NAMALWA (cell line): ENCODE measurements at places on chromosomes 4 and X.

DNA sequence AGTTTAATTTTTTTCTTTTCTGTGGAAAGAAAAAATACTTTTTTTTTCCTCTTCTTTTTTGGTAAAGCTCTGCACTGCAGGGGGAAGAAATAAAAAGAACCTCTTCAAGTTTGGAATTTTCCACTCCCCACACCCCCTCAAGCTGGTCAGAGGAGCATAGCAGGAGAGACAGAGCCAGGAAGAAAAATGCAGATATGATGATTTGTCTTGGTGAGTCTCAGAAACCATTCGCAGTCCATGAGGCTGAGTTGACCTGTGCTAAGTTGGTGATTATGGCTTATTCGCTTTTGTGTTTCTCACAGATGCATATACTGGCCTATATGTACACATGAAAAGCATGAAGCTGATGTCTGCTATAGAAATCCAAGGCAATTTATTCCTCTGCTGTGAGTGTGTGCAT lies 205.9 kb downstream of the LDB2 start:
- no peak for DNase-seq

DNA sequence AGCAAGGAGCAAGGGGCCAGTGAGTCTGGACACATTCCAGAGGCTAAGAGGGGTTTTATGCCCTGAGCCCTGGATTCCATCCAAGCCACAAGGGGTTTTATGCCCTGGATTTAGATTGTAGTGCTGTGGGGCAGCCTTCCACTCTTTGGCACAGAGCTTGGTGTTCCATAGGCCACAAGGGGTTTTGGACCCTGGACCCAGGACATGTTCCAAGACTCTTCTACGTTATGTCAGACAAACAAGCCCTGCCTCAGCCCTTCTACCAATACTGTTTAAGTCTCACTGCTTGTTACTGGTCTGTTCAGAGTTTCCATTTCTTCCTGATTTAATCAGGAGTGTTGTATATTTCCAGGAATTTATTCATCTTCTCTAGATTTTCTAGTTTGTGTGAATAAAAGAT lies 12.8 kb upstream of the SCARB2 start:
- no peak for DNase-seq

DNA sequence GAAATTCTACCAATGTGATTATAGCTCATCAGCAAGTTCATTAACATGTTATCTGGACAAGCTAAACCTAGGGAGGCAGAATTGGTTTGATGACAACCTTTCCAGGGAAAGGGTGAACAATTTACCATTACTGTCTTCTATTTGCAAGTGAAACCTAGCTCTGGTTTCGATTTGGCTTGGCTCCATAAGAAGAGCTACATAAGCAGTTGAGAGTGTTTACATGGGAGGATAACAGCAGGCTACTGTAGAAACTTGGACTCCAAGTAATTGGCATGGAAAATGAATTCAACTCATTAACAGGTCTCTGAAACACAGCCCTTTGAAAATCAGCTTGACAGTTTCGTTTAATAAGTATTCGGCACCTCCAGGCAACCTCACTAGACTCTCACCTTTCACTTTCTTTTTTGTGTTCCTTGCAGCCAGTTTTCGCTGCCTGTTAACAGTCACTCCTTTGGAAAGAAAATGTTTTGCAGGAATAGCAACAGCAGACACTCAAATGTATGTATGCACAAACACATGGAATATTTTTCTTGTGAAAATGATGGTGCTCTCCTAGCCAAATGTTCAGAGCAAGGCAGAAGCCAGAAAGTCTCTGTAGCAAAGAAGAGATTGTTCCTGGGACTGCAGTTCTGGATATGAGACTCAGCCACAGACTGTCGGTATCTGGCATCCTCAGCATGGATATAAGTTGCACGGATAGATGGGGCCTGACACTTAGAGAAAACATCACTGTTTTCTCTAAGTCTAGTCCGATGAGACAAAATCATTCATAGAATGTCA lies 27.5 kb downstream of the POU3F4 start:
- peak; percentile 14 for DNase-seq

GRCh38 chrX:57121816-57122215 lies 468 bp upstream of the SPIN2B start:
- DNase-seq: no peak

- DNase-seq: no peak
Measured at GRCh38 chr4:77990904-77991358, 66.2 kb upstream of the FRAS1 start.

DNA sequence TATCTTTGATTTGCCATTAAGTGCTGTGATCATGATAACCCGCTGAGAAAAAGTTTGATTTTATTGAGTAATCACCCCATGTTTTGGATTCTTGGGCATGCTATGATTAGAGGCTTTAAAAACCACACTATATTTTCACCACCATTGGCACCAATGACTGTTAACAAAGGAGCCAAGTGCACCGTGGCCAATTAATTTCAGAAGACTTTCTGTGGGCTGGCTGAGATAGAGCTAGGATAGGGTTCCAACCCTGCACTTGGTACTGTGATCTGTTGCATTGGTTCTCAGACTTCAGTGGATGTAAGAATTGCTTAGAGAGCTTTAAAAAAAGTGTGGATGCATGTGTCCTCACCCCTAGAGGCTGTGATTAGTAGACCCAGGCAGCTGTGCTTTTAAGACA lies 32.4 kb downstream of the OCRL start:
- no peak for DNase-seq

DNA sequence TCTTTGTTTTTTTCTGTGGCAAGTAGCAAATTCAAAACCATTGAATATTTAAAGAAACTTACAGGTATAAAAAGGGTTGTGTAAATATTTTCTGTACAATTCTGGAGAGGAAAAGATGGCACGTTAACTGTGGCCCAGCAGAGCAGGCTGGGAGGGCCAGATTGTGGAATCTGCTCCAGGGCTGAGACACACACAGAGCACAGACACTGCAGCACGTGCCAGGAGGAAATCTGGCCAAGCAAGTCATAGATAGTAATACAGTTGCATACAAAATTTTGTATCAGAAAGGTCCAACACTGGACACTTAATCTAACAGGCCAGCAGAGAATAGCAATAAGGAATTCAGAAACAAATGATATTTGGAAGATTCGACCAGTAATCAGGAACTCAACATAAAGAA lies 763.7 kb downstream of the PDHA2 start:
- no peak for DNase-seq

DNA sequence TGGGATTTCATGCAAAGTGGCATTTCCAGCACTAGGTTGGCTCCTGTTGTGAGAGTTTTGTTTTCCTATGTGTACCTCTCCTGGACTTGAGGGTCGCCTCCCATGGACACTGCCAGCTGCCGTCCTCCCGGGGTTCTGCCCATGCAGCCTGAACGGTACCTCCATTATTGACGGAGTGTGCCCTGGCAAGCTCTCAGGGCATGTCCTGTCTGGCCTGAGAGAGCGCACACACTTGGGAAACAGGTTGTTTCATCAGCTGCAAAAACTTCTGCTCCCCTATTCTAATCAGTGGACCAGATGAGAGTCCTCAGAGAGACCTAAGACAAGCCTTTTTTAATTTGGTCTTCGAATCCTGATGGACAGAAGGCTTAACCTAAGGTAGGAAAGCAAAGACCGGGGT lies 56.6 kb upstream of the HOPX start:
- DNase-seq: no peak

DNA sequence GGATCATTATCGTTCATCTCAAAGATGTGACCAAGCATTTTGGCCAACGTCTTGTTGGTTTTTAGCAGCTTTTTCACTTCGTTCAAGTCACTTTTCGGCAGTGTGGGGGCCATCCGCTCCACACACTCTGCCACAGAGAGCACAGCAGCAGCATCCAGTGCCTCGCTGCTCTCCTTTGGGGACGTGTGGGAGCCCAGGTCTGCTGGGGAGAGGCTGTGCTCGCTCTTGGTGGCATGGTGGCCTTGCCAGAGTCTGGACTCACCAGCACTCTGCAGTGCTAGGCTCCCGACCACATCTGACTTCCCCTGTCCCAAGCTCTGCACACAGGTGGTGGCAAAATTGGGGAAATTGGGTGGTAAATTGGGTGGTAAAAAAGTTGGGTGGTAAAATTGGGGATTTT lies 50.6 kb downstream of the GPR50 start:
- no peak for DNase-seq

- no peak for DNase-seq
Measured at GRCh38 chrX:41799661-41800060, 75.7 kb downstream of the GPR82 start.

DNA sequence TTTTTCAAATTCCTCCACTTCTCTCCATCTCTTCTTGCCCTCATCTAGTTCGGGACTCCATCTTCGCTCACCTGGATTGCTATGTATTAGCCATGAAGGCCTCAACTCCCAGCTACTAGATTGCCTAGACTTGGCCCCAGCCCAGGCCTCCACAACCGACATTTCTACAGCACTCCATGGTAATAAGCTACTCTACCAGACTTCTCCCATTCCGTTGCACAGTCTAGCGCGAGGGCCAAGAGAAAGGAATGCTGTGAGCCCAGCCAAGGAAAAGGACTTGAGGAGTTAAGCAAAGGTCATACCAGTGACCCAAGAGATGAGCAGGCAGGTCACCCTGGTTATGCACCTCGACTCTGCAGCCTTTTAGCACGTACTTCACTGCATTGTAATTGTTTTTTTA lies 75.6 kb downstream of the SOWAHB start:
- DNase-seq: no peak

DNA sequence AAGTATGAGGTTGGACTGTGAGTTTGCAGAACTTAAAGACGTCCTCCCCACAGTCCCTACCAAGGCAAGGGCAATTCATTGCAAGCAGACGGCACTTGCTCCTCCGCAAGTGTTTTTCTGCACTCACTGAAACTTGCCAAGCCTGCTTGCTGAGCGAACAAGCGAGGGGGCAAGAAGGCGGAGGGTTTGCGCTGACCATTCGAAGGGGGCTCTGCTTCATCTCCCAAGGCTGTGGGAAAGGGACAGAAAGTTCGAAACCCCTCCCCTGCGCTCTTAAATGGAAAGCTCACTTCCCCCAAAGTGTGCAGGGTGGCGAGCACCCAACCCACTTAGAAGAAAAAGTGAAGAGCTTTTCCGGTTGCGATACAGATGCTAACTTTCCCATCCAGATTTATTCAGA lies 1.4 kb downstream of the MID1 start:
- DNase-seq: no peak

- DNase-seq: no peak
Measured at GRCh38 chr4:2340272-2341061, 78.0 kb downstream of the ZFYVE28 start.

GRCh38 chr4:138259271-138259670 lies 17.1 kb upstream of the SLC7A11 start:
- no peak for DNase-seq

DNA sequence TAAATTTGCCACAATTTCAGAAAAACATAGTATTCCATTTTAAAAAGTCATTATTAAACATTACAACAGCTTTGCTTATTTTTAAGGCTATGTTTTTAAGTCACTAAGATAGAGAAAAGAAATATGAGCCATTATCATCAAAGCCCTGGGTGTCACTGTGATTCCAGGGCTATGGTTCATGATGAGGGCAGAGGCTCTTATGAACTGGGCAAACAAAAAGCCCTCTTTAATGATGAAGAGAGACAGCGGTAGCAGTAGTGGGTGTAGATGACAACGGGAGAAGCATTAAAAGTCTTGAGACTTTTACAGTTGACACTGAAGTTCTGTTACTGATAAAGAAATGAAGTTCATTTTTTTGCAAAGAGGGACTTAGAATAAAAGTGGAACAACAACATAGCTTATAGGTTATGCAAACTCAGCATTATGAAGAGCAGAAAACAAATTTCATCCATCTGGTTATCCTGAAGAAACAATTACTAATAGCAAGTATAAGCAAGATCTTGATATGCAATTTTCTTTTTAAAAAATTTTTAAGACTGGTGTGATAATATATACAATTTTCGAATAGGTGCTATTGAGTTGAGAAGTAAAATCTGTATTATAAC lies 202.7 kb upstream of the ETNPPL start:
- no peak for DNase-seq

DNA sequence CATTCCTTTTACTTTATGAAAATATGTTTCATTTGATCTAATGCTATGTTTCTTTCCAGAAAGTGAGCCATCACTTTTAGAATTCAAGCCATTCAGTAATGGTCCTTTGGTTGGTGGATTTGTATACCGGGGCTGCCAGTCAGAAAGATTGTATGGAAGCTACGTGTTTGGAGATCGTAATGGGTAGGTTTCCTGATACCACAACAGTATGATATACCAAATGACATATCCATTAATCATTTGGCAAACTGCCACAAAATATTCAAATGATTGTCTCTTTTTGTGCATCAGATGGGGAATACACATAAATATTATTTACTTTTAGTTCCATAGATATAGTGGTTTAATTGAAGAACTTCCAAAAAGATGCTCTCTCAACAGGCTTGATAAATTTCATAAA lies 68.2 kb downstream of the HHIP start:
- no peak for DNase-seq

DNA sequence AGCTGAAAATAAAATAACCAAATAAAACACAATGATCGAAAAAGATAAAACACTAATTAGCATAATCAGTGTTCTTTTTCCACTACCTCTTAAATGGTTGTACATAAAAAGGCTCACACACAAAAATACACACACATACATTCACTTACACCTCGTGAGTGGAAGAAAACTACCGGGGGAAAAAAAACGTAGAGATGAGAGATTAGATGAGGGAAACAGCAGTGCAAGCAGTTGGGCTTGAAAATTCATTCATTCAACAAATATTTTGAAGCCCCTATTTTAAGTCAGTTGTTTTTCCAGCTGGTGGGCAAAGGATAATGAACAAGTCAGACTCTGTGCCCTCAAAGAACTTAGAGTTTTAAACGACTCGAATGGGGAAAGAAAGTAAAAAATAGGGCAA lies 1.0 kb downstream of the TBCK start:
- DNase-seq: peak; percentile 5

- DNase-seq: peak; percentile 23
Measured at GRCh38 chrX:125436855-125437254, 117.2 kb downstream of the TEX13C start.

GRCh38 chr4:71025654-71026053 lies 32.2 kb downstream of the DCK start:
- no peak for DNase-seq

DNA sequence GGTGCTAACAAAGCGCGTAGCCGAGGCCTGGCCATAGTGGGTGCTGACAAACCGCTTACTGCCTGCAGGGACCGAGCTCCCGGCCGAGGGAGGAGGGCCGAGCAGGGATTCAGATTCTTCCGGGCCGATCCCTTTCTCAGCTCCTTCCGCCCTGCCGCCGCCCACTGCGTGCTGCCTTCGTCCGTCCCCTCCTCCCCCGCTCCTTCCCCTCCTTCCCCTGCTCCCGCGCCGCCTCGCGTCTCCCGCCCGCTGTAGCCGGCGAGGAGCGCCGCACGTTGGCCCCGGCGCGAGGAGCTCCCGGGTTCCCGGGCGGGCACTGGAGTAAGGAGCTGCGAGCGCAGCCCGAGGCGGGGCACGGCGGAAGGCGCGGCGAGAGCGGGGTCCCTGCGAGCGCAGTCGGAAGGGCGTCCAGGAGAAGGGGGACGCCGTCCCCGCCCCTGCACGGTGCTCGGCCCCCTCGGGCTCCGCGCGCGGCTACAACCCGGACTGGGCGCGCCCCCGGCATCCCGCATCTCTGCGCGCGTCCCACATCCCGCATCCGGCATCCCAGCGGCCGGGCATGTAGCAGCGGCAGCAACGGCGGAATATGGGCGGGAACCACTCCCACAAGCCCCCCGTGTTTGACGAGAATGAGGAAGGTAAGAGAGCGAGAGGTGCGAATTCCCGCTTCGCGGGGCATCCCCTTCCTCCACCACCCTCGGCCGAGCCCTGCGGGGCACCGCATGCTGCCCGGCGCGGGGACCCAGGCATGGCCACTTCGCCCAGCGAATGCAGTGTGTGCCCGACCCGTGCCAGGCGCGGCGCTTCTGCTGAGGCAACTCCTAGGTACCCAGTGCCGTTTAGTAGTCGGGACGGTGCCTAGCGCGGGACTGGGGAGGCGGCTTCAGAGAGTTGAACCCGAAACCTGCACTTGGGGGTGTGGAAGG lies at the start of gene STK32B:
STK32B (plus strand) TSS at position 203 of the 926 bp plus-strand sequence.
- no peak for DNase-seq
